Activated effector memory CD4-positive, alpha-beta T cell treated with anti-CD3 and anti-CD28 coated beads, Interleukin-2, amount 50 U/mL, for 16 hours (primary cell): ENCODE measurements at places on chromosomes 5 and 9.
A peak's percentile ranks its signal among the peaks of the same experiment; 100 is the strongest.

DNA sequence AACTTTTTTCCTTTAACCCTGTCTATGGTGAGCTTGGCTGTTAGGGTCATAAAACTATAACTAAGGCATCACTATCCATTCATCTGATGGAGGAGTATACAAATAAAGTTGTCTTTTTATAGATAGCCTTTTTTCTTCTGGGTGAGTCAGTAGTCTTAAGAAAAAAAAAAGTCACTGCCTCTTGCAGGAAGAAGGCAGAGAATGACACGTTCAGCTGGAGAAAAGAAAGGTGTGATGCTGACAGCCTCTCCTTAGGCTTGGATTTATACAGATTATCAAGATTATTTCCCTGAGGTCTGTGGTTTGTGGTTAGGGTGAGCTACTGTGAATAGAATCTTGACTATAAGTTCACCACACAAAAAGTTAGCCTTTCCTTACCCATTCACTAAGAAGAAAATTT is 23.0 kb downstream of the EPB41L4B start:
- DNase-seq: no peak

GRCh38 chr9:3032898-3033297 is 189.0 kb upstream of the PUM3 start:
- no peak for DNase-seq

DNA sequence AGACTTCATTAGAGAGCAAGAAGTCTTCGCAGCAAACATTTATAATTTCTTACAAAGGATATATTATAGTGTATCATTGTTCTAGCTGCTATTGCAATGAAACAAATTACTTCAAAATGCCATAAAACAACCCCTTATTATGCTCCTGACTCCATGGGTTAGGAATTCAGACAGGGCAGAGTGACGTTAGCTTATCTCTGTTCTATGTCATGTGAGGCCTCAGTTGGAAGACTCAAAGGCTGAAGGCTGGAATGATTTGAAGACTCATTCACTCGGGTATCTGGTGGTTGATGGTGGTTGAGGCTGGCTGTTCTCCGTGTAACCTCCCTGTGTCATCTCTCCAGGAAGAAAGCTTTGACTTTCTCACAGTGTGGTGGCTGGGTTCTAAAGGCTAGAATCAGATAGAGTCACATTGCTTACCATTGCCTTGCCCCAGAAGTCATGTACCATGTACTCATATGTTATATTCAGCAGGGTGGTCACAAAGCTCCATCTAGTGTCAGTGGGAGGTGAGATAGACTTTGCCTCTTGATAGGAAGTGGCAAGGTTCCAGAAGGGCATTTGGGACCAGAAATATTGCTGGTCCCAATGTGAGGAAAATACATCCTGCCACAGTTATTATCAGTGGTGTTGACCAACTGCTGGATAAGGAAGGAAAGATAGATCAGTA is 226.9 kb downstream of the TMEM38B start:
- DNase-seq: no peak

GRCh38 chr5:116032991-116033390 is 719 bp downstream of the ARL14EPL start:
- DNase-seq: no peak

DNA sequence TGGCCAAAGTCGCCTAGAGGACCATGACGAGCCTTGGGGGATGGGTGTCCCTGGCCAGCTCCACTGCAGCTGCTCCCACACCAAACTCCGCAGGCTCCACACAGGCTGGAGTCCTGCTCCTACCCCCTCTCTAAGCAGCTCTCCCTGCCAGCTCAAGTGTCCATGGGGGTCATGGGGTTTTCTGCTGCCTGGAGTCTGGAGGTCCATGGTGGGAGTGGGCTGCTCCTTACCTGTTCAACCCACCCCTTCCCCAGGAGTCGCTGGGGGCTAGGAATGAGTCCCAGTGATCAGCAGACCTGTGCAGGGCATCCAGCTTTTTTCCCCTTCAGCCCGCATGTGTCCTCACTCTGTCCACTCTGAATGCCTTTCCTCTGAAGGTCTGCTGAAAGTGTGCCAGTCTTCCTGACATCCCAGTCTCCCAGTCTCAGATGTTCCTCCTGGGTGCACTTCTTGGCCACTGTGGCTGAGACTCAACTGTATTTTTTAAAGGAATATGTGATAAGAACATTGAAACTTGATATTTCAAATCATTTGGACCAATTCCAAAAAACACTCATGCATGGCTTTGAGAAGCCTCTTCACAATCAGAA is 261.3 kb upstream of the ANKH start:
- DNase-seq: no peak

GRCh38 chr5:150585781-150586341 is 54.6 kb upstream of the SYNPO start:
- DNase-seq: peak; percentile 56

GRCh38 chr5:23648656-23649055 is 141.2 kb downstream of the PRDM9 start:
- DNase-seq: no peak
